IPS-NIHi11 (cell line): ENCODE measurements at places on chromosomes 13 and 19.
A peak's percentile ranks its signal among the peaks of the same experiment; 100 is the strongest.

DNA sequence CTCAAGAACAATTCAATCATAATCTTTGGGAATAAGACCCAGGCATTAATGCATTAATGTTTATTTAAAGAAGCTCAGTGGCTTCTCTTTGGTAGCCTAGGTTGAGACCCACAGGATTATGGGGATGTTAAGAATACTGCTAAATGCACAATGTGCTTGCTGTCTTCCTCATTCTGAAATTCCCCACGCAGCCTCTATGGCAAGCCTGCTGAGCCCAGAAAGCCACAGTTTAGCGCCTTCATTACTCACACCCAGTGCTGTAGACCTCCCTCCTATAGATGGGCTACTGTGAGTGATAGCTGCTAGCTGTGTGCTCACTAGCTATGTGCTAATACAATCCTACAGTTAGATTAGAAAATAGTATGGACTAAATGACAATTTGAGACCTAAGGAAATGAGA lies 90.6 kb downstream of the TNFSF13B start:
- DNase-seq = no peak

DNA sequence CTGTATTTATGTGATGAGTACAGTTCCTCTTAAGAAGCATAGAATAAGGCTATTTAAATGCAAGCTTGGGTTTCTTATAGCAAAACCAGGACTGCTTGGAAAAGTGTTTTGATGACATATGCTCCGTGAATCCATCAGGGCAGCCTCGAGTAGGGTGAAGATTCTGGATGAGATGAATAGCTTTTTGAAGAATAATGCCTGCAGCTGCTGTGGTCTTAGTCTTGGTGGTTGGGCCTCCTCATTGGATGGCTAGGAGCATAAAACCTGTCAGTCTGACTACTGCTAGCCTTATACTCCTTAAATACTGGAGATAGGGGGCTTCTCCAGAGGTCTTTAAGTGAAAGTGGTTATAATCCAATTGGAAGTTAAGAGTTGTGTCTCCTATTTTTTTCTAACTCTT lies 704.3 kb downstream of the FGF9 start:
- no peak for DNase-seq

GRCh38 chr19:14033946-14034345 lies 2.4 kb downstream of the IL27RA start:
- no peak for DNase-seq

- DNase-seq = no peak
Measured at GRCh38 chr13:43239275-43239840, 216.0 kb downstream of the DNAJC15 start.

GRCh38 chr13:110628477-110628793 lies 13.1 kb downstream of the NAXD start:
- no peak for DNase-seq

GRCh38 chr19:19402656-19403372 lies 2.7 kb upstream of the GATAD2A start:
- DNase-seq = no peak

DNA sequence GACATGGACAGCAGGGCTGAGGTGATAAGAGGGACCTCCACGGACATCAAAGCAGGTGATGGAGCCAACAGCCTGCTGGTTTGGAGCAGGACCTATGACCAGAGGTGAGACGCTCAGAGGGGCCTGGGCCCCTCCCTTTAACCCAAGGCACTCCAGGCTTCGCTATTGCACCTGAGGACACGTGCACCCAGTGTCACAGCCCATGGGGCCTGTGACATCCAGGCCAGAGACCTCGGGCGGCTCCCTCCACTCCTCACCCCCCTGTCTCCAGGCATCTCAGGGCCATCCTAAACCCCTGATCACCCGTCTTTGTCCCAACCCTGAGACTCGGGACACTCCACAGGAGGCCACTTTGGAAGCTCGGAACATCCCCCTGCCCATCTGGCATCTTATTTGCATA lies 12.9 kb downstream of the ADGRE5 start:
- no peak for DNase-seq

- peak; percentile 60 for DNase-seq
Measured at GRCh38 chr13:108176685-108177274, 38.6 kb downstream of the LIG4 start.

- DNase-seq = no peak
Measured at GRCh38 chr13:94548382-94548781, 47.6 kb downstream of the TGDS start.

GRCh38 chr13:108496362-108497210 lies 132.8 kb upstream of the MYO16 start:
- peak; percentile 7 for DNase-seq

DNA sequence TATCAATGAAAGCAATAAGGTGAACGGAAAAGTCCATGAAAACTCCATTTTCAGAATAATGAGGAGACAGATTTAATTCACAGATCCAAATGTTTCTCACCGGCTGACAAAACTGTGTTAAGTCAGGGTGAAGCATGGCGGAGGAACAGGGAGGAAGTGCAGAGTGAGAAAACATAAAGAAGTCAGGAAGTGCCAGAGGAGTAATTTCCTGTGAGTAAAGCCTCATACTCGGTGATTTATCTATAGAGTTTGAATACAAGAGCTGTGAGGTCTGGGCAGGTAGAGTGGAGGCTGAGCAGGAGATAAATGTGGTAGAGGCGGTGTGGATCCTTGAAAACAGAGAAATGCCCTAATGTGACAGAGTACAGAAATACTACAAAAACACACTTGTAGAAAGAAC lies 11.4 kb downstream of the CARD8 start:
- DNase-seq = no peak

GRCh38 chr13:37195621-37196020 lies 90.2 kb upstream of the CSNK1A1L start:
- DNase-seq = no peak

DNA sequence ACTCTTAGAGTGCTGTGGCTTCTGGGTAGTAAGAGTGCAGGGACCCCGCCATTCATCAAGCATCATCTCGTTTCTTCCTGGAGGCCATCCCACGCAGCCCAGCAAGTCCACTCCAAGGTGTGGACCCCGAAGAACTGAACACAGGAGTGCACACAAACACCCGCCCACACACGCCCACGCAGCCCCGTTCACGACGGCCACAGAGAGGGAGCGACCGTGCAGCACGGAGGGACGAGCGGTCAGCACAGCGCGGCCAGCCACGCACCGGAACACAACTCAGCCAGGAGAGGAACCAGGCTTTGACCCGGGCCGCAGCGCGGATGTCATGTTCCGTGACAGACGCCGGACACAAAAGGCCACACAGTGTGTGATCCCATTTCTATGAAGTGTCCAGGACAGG lies 18.2 kb upstream of the RANBP3 start:
- DNase-seq = no peak

GRCh38 chr19:35404879-35405622 lies 34.2 kb downstream of the GPR42 start:
- no peak for DNase-seq

GRCh38 chr13:61831026-61831425 lies 415.4 kb upstream of the PCDH20 start:
- DNase-seq = no peak

DNA sequence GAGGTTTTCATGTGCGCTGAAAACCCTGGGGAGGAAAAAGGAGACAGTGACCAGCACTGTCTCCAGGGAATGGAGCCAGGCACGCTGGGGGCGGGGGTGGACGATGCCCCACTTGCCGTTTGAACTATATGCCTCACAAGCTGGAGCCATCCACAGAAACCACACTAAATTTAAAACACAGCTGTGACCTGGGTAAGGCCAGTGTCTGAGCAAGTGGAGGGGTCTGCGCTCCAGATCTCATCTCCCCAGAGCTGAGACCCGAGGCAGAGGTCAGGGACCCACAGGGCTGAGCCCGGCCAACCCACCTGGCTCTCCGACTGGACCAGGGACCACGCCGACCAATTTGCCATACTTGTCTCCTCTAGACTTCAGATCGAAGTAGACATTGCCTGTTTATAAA lies 23.2 kb downstream of the CARS2 start:
- no peak for DNase-seq
